Activated T-helper 1 cell treated with anti-CD3 and anti-CD28 coated beads, Interleukin-2, amount 50 U/mL, for 16 hours (primary cell): ENCODE measurements at places on chromosomes 1 and 21.

GRCh38 chr1:157000686-157001085 lies 44.9 kb downstream of the ARHGEF11 start:
- DNase-seq, result no peak

DNA sequence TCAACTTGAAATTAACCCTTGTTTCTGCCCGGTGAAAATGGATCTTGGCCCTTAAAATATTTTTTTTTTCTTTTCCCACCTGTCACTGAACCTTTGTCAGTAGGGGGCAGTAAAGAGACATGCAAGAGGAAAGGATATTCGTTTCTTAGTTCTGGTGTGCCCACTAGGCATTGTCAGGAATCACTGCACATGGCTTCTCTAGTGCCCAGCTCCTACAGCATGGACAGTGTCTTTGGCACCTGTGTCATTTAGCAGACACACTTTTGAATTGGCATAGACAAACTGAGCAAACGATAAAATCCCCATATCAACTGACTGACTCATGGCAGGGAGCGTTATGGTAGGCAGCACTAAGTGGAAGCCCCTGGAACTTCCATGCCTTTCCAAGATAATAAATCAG lies 1048.1 kb downstream of the BRINP3 start:
- DNase-seq, result no peak

- no peak for DNase-seq
Observed at GRCh38 chr1:14149431-14149830, 449.1 kb upstream of the KAZN start.

GRCh38 chr1:197958438-197959305 lies 41.5 kb downstream of the LHX9 start:
- no peak for DNase-seq

DNA sequence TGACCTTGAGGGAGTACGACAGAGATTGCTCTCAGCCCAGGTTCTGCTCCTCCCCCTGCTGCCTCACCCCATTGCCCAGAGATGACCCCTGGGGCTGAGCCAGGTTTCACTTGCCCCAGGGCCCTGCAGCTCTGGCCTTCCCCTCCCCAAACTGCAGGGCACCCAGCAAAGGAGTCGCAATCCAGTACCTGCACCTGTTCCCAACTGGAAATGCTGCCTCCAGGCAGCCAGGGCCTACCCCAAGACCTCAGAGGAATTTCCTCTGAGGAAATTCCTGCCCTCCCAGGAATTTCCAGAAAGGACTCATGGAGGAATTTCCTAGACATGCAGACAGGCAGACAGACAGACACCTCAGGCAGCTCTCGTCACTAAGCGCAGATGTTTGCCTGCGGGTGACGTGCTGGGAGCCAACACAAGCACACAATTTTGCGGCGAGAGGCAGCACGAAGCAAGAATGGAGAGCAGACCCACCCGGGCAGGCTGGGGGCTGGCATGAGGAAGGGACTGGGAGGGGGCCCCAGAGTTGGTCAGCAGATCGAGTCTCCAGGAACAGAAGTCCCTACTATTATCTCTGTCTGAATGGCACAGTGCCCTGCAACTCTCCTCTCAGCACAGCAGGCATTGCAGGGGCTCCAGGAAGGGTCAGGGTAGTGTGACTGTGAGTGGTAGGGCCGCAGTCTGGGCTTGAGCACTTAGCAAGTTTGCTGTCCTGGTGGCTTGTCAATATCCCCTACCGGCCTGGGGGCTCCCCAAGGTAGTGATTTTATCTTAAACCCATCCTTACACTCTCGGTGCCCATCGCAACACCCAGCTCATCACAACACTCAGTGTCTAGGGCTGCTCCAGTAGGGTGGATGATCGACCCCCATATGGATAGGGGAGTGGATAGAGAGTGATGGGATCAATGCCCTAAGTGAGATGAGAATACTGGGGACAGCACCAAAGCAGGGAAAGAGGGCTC lies 2.9 kb upstream of the EFNA1 start:
- DNase-seq, result no peak

- no peak for DNase-seq
Observed at GRCh38 chr1:15492596-15492995, 16.7 kb downstream of the CELA2B start.

DNA sequence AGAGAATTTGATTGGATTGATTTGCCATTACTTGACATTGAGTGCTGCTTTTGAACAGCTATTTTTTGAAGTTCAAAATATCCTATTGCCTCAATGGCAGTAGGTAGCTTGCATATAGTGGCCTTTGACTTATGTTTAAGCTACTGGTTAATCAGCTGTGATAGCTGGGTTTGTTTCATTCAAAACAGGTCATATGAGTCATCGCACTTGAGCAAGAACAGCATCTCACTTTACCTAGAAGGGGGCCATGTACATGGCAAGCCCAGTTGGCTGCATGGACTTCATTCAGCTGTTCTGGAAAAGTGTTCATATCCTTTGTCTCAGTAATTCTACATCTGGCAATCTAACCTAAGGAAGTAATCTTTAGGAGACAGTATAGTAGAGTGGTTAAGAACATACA lies 29.0 kb upstream of the ARID1A start:
- no peak for DNase-seq

- no peak for DNase-seq
Observed at GRCh38 chr1:112759228-112759627, 44.1 kb upstream of the PPM1J start.
